ENCODE measurements at places on chromosomes 12 and 14. TPM values are rescaled to one million over a fixed set of nuclear protein-coding genes. Genes with fewer than 3 reads are reported as not detected.
A peak's percentile ranks its signal among the peaks of the same experiment; 100 is the strongest.

DNA sequence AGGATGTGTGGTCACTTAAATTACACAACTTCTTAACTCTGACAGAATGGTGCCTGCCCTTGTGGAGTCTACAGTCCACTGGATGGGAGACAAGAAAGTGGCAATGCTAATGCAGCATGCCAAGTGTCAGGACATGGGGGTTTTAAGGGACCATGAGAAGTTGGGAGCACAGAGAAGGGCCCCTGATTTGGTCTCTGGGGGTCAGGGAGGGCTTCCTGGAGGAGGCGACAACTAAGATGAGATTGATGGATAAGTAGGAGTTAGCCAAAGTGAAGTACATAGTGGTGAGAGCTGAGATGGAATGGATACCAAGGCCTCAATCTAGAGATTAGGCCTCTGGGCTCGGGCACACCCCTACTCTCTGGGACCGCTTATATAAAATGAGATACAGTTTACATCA, 236.7 kb downstream of the CHST11 start:
- no peaks in the 10 kb centered on the region for H3K4me1 ChIP-seq
- DNase-seq, result no peak
- H3K27ac ChIP-seq, result no peak overlapping the region
- no peaks in the 10 kb centered on the region for H3K27me3 ChIP-seq
- no peaks in the 10 kb centered on the region for H3K36me3 ChIP-seq

- H3K27ac ChIP-seq, result peak overlapping the region; percentile 93
- no peaks in the 10 kb centered on the region for H3K27me3 ChIP-seq
- no peak for DNase-seq
- H3K4me3 ChIP-seq, result no peak overlapping the region
These were observed 58.7 kb downstream of the ITPK1 start for GRCh38 chr14:93056840-93057585.

GRCh38 chr14:52998376-52999015, 47.6 kb upstream of the FERMT2 start:
- no peaks in the 10 kb centered on the region for H3K27me3 ChIP-seq
- H3K4me1 ChIP-seq, result no peaks in the 10 kb centered on the region
- H3K27ac ChIP-seq, result no peak overlapping the region
- DNase-seq, result peak; percentile 26

The KRT5 gene
- 1.8 TPM for polyA plus RNA-seq

- no peaks in the 10 kb centered on the region for H3K4me1 ChIP-seq
- no peak overlapping the region for H3K4me3 ChIP-seq
- DNase-seq, result no peak
- peaks cover 20% of the 10 kb centered on the region for H3K27me3 ChIP-seq
- H3K27ac ChIP-seq, result peak overlapping the region; percentile 26
These were observed 11.3 kb downstream of the PHLDA1 start for GRCh38 chr12:76020281-76020680.

DNA sequence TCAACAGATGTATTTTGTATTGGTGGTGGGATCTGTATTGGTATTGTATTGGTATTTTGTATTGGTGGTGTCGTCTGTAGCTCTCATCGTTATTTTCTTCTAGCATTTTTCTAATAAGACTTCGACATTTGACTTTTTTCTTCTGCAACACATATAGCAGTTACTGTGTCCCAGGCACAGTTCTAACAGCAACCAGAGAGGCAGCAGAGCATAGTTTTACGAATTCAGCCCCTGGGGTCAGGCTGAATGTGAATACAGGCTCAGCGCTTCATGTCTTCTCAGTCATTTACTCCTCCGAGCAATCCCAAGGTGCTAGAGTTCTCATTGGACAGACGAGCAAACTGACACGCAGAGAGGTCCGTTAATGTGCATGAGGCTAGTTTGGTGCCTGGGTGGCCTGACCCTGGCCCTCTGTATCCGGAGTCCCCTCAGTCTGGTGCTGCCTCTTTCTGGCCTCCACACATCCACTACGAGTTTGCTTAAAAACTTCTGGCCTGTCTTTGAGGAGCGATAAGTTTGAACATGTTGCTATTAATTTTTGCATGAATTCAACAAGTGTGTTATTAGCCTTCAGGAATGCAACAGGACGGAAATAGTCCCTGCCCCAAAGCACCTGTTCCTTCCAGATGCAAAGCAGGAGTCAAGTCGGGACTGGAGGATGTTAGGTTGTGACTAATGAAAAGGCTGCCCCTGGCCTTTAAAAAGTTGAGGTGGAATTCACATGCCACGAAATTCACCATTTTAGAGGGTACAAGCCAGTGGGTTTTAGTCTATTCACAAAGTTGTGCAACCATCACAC, 87.0 kb downstream of the GLT1D1 start:
- no peak overlapping the region for H3K4me3 ChIP-seq
- no peaks in the 10 kb centered on the region for H3K4me1 ChIP-seq
- H3K27ac ChIP-seq, result no peak overlapping the region
- H3K27me3 ChIP-seq, result no peaks in the 10 kb centered on the region
- no peak for DNase-seq

DNA sequence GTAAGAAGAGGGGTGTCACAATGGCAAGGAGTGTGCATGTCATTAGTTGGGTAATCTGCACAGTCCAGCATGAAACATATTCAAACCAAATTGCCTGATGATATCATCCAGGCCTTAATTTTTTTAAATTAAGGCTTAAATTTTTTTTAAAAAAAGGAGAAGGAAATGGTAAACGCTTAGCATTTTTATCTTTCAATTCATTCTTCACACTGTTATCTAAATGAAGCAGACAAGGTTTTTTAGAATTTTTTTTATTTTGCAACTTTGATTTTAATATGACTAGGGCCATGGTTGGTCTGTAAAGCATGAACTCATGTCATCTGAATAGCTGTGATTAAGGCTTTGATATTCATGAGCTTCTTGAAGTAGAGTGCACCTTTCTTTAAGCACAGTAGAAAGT, 362.5 kb downstream of the SYT1 start:
- DNase-seq, result no peak
- H3K27me3 ChIP-seq, result no peaks in the 10 kb centered on the region
- H3K4me1 ChIP-seq, result no peaks in the 10 kb centered on the region
- H3K4me3 ChIP-seq, result no peak overlapping the region
- no peak overlapping the region for H3K27ac ChIP-seq

DNA sequence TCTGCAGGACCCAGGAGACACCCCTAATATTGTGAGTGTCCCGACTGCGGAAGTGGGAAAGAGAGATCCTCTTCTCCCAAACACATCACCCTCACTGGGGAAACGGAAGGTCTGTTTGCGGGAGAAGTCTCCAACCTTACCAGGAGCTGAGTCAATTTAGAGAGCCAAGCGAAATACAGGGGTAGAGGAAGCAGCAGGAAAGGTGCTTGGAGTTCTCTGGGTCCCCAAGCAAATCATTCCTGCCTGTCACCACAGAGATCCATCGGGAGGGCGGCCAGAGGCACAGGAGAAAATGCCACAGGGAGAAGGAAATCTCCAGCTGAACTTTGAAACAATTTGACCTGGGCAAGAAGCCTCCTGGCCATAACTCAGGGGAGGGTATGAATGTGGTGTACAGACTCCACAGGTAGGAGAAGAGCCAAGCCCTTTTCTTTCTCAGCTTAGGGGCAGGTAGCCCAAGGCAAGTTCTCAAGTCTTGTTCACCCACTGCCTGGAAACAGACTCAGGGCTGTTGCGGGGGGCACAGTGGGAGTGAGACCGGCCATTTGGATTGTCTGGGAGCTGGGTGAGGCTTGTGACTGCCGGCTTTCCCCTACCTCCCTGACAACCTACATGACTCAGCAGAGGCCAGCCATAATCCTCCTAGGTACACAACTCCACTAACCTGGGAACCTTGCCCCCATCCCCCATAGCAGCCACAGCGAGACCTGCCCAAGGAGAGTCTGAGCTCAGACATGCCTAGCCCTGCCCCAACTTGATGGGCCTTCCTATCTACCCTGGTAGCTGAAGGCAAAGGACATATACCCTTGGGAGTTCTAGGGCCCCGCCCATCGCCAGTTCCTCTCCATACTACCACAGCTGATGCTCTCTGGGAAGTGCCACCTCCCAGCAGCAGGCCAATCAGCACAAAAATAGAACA, 211.9 kb upstream of the ARHGAP5 start:
- no peaks in the 10 kb centered on the region for H3K4me1 ChIP-seq
- DNase-seq, result no peak
- H3K27ac ChIP-seq, result no peak overlapping the region
- H3K4me3 ChIP-seq, result no peak overlapping the region

DNA sequence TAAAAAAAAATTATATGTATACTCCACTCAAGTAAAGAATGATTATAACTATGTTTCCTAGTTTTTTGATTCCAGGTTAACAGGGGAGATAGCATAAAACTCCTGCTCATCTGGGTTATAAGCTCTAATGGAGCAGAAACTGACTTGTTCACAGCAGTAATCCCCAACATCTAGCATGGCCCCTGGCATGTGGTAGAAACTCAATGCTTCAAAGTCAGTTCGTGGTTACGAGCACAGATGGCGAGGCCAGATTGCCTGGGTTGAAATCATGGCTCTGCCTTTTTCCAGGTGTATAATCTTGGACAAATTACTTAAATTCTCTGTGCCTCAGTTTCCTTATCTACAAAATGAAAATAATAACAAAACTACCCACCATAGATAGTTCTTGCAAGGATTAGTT, 183.8 kb downstream of the TTC7B start:
- H3K36me3 ChIP-seq, result no peaks in the 10 kb centered on the region
- no peak for DNase-seq
- no peak overlapping the region for H3K27ac ChIP-seq
- no peak overlapping the region for H3K4me3 ChIP-seq
- H3K27me3 ChIP-seq, result no peaks in the 10 kb centered on the region

The TSPAN11 gene
- 8.4 TPM for polyA plus RNA-seq

The CATSPERB gene
- 0.81 TPM for polyA plus RNA-seq

DNA sequence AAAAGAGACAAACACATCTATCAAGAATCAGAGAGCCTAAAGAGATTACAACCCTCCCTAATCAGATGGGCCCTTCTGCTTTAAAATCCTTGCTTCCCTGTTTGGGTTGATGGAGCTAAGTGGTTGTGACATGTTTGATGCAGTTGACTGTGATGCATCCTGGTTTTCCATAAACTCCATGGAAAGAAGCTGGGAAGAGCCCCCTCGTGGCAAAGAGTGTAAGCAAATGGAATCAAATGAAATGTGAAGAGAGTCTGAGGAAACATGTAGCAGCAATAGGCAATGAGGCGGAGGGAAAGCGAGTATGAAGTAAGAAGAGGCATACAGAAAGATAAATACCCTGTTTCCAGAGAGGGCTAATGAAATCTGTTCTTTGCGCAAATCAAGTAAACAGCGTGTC, 70.4 kb upstream of the SLCO1C1 start:
- H3K4me3 ChIP-seq, result no peak overlapping the region
- peaks cover 20% of the 10 kb centered on the region for H3K36me3 ChIP-seq
- no peaks in the 10 kb centered on the region for H3K27me3 ChIP-seq
- no peak overlapping the region for H3K27ac ChIP-seq
- no peak for DNase-seq
- H3K4me1 ChIP-seq, result peaks cover 32% of the 10 kb centered on the region

- H3K27me3 ChIP-seq, result no peaks in the 10 kb centered on the region
- peak; percentile 91 for DNase-seq
- peak overlapping the region; percentile 99 for H3K4me3 ChIP-seq
These were observed 824 bp downstream of the TBK1 start for GRCh38 chr12:64452559-64453329.

- no peaks in the 10 kb centered on the region for H3K36me3 ChIP-seq
- no peak overlapping the region for H3K27ac ChIP-seq
- H3K27me3 ChIP-seq, result no peaks in the 10 kb centered on the region
These were observed 24.9 kb upstream of the MED13L start for GRCh38 chr12:116302166-116303058.

- no peak overlapping the region for H3K4me3 ChIP-seq
- DNase-seq, result peak; percentile 32
- no peaks in the 10 kb centered on the region for H3K36me3 ChIP-seq
- no peaks in the 10 kb centered on the region for H3K27me3 ChIP-seq
- peaks cover 23% of the 10 kb centered on the region for H3K4me1 ChIP-seq
These were observed 233.0 kb upstream of the PLEKHG7 start for GRCh38 chr12:92469837-92470236.

The SDR9C7 gene
- polyA plus RNA-seq, result 0.03 TPM

DNA sequence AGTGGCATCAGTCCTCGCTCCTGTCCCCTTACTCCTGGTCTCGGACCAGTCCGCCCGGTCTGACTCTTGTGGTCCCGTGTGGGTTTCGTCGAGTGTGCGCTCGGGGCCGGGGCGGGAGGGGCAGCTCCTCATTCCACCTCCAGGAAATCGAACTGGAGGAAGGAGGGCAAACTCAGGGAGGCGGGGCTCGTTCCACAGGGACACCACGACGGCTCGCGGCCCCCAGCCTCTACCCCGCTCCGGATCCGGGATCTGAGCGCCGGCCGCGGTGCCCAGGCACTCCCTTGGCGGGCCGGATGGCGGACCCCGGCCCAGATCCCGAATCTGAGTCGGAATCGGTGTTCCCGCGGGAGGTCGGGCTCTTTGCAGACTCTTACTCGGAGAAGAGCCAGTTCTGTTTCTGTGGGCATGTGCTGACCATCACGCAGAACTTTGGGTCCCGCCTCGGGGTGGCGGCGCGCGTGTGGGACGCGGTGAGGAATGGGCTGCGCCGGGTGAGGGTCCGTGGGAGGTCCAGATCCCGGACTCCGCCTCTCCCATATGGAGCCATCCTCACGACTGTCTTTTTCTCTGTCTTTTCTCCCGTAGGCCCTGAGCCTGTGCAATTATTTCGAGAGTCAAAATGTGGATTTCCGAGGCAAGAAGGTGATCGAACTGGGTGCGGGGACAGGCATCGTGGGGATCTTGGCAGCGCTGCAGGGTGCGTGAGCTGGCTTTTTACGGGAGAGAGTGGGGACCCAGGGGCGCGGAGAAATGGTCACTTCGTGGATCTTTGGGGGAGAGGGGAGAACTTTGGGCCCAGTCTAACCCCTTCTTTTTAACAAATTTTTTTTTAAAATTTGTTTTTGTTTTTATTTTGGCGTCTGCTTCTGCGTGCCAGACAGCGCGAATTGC, at the start of gene EEF1AKMT3:
TSS of gene EEF1AKMT3 (plus strand) at position 186 of the 894 bp plus-strand sequence. CDS start at position 297, 111 bp downstream.
- H3K4me1 ChIP-seq, result peaks cover 14% of the 10 kb centered on the region
- peaks cover 18% of the 10 kb centered on the region for H3K36me3 ChIP-seq

The GPR84 gene
- polyA plus RNA-seq, result 0.16 TPM

The MYO1H gene
- polyA plus RNA-seq, result 1.0 TPM

DNA sequence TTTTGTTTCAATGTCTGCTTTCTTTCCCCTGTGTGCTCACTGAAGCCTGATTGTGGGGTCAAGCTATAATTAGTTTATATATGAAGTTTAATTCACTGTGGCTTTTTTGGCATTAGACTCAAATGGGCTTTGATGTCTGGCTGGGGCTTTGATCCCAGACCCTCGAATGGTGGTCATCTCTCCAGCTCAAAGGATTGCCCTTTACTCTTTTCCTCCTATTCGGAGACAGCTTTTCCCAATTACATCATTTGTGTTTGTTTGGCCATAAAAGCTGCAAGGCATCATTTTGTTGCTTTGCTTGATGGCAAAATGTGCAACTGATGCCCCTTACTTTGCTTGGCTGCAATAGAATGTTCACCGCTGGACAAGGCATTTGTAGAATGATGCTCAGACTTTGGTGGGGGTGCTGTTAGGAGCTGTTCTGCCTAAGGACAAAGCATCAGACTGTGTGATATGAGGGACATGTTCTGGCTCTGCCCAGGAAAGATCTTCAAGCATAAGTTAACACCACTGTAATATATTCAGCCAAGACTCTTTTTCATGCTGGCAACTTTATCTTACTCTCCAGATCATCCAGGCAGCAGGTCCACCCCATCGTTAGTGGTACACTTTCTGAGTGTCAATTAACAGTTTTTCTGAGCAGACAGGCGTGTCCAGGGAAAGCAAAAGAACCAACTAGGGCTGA, 3.2 kb upstream of the DACT1 start:
- H3K27ac ChIP-seq, result no peak overlapping the region
- no peaks in the 10 kb centered on the region for H3K36me3 ChIP-seq
- H3K4me3 ChIP-seq, result no peak overlapping the region
- DNase-seq, result no peak

All from large intestine (tissue), 12 donors.